ENCODE measurements at places on chromosomes 13 and 19. TPM values are rescaled to one million over a fixed set of nuclear protein-coding genes. Genes with fewer than 3 reads are reported as not detected.

Gene TLE2
- total RNA-seq: 160 TPM

- H3K36me3 ChIP-seq: peaks cover 4% of the 10 kb centered on the region
- no peaks in the 10 kb centered on the region for H3K27me3 ChIP-seq
- peaks cover under 1% of the 10 kb centered on the region for H3K4me1 ChIP-seq
- H3K4me3 ChIP-seq: no peak overlapping the region
Observed at GRCh38 chr13:80684217-80684991, 343.5 kb upstream of the SPRY2 start.

GRCh38 chr13:87894059-87894458 is 222.9 kb downstream of the SLITRK5 start:
- no peak overlapping the region for H3K4me3 ChIP-seq
- no peaks in the 10 kb centered on the region for H3K27me3 ChIP-seq
- H3K27ac ChIP-seq: no peak overlapping the region
- peaks cover 2% of the 10 kb centered on the region for H3K4me1 ChIP-seq
- H3K36me3 ChIP-seq: no peaks in the 10 kb centered on the region

Gene ENOX1
- total RNA-seq: 2.2 TPM

DNA sequence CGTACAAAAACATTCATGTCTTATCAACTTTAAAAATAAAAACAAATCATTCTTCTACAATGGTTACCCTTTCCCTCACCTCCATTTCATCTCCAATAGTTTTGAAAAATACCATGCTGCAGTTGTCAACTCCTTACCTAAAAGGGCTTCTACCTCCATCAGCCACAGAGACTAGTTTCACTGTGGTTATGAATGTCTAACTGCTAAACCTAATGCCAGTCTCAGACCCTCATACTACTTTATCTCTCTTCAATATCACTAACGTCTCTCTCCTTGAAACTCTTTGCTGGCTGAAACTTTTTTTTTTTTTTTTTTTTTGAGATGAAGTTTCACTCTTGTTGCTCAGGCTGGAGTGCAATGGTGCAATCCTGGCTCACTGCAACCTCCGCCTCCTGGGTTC is 27.1 kb downstream of the LNX2 start:
- no peak overlapping the region for H3K27ac ChIP-seq
- no peaks in the 10 kb centered on the region for H3K27me3 ChIP-seq
- DNase-seq: no peak
- H3K4me3 ChIP-seq: no peak overlapping the region
- no peaks in the 10 kb centered on the region for H3K4me1 ChIP-seq

DNA sequence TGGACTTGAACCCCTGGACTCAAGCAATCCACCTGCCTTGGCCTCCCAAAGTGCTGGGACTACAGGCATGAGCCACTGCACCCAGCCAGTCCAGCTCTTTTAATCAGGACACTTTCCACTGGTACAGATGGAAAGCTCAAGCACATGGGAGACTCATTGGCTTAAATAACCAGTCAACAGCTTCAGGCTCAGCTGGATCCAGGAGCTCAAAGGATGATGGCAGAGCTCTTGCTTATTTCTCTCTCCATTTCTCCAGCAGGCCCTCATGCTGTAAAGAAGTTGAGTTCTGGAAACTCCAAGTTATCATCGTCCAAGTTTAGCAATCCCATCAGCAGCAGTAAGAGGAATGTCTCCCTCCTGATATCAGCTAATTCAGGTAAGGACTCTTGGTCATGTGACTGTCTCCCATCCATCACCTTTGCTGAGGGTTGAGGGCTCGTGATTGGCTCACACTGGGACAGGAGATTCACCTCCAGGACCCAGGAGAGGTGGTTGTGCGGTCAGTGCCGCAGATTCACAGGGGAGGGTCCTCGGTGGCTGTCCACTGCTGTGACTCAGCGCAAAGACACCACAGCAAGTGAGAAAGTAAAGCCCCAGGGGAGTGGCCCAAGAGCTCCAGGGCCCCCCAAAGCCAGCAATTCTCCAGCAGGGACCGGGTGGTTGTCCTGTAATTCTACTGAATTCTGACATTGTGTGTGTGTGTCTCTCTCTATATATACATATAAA is 5.1 kb downstream of the CCL25 start:
- H3K27me3 ChIP-seq: no peaks in the 10 kb centered on the region
- DNase-seq: no peak

- H3K27ac ChIP-seq: no peak overlapping the region
- H3K36me3 ChIP-seq: peaks cover 1% of the 10 kb centered on the region
- no peak overlapping the region for H3K4me3 ChIP-seq
- H3K27me3 ChIP-seq: no peaks in the 10 kb centered on the region
Observed at GRCh38 chr13:80428349-80429096, 87.6 kb upstream of the SPRY2 start.

DNA sequence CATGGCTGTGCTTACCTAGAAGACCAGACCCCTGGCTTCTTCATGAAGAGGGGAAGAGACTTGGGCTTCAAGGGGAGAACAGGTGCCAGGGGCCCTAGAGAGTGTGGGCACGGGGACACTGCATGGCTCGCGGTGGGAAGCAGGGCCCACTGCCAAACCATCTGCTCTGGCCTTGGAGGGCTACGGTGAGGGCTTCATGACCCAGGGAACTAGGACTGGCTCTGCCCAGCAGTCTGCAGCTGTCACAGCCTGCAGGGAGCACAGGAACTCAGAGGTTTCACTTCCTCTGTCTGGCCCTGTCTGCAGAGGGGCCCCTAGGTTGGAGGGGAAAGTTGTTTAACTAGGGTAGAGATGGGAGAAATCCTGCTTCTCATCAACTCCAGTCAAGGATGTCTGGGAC is 4.3 kb downstream of the ERCC1 start:
- H3K36me3 ChIP-seq: peaks cover 11% of the 10 kb centered on the region
- H3K27ac ChIP-seq: no peak overlapping the region
- no peak overlapping the region for H3K4me3 ChIP-seq
- H3K27me3 ChIP-seq: no peaks in the 10 kb centered on the region
- H3K4me1 ChIP-seq: peaks cover 12% of the 10 kb centered on the region
- no peak for DNase-seq

DNA sequence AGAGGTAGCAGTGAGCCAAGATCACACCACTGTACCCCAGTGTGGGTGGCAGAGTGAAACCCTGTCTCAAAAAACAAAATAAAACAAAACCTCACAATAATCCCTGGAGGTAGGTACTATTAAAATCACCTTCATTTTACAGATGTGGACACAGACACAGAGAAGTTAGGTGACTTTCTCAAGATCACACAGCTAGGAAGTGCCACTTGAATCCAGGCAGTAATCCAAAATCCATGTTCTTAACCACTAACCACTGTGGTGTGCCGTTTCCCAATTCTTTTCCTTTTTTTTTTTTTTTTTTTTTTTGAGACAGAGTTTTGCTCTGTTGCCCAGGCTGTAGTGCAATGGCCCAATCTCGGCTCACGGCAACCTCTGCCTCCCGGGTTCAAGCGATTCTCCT is 9.0 kb downstream of the PPP1R14A start:
- H3K27me3 ChIP-seq: peaks cover 3% of the 10 kb centered on the region
- peaks cover 30% of the 10 kb centered on the region for H3K4me1 ChIP-seq

Gene WASF3
- total RNA-seq: 177 TPM

Gene UQCR11
- 171 TPM for total RNA-seq

GRCh38 chr13:32039528-32039927 is 8.0 kb downstream of the FRY start:
- DNase-seq: no peak
- H3K36me3 ChIP-seq: no peaks in the 10 kb centered on the region
- H3K27me3 ChIP-seq: no peaks in the 10 kb centered on the region
- H3K4me1 ChIP-seq: peaks cover 42% of the 10 kb centered on the region
- no peak overlapping the region for H3K4me3 ChIP-seq

DNA sequence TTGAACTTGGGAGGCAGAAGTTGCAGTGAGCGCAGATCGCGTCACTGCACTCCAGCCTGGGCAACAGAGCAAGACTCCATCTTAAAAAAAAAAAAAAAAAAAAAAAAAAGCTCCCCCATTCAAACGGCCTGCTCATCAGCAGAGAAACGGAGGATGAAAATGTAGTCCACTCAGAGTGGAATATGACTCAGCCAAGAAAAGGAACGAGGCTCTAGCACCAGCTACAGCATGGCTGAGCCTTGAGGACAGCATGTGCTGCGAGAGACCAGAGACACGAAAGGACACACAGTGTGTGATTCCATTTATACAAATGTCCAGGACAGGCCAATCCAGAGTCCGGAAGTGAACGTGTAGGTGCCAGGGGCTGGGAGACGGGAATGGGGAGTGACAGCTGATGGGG is 18.1 kb upstream of the MIER2 start:
- H3K4me3 ChIP-seq: no peak overlapping the region
- no peak for DNase-seq
- no peaks in the 10 kb centered on the region for H3K36me3 ChIP-seq
- H3K27me3 ChIP-seq: peaks cover 28% of the 10 kb centered on the region
- no peak overlapping the region for H3K27ac ChIP-seq
- no peaks in the 10 kb centered on the region for H3K4me1 ChIP-seq

Gene FOXA3
- 23.5 TPM for total RNA-seq

- DNase-seq: no peak
- no peak overlapping the region for H3K4me3 ChIP-seq
- peaks cover 9% of the 10 kb centered on the region for H3K36me3 ChIP-seq
- no peak overlapping the region for H3K27ac ChIP-seq
- no peaks in the 10 kb centered on the region for H3K27me3 ChIP-seq
Observed at GRCh38 chr19:4800591-4801081, 9.1 kb downstream of the FEM1A start.

All from progenitor cell of endocrine pancreas (in vitro differentiated cells).